ENCODE measurements at places on chromosomes 1 and 21.

DNA sequence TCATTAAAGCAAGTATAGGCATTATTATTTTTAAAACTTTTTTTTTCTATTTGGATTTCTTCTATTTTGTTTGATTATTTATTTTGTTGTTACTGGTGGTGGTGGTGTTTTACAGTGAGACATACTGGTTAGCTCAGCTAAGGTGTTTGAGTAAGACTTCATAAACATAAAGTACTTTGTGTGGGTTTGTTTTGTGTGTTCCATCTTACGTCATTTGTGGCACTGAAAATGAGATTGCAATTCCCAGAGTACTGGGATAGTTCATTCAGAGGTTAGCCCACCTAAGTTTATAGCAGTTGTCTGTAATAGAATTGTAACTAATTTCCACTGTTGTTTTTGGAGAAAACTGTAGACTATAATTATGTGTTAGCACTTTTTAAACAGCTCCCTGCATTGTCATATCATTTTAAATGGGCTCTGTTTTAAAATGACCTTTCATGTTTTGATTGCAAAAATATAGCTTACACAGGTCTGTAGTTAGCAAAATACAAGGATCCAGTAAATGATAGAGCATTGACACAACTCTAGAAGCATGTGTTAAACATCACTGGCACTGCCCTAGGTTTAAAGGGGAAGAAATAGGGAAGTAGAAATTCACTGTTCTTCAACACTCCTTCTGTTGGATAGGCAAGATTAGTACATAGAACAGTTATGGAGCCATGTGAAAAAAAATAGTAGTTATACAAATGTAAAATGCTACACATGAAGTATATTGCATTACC, 171.7 kb downstream of the NFIA start:
- no peak for DNase-seq

DNA sequence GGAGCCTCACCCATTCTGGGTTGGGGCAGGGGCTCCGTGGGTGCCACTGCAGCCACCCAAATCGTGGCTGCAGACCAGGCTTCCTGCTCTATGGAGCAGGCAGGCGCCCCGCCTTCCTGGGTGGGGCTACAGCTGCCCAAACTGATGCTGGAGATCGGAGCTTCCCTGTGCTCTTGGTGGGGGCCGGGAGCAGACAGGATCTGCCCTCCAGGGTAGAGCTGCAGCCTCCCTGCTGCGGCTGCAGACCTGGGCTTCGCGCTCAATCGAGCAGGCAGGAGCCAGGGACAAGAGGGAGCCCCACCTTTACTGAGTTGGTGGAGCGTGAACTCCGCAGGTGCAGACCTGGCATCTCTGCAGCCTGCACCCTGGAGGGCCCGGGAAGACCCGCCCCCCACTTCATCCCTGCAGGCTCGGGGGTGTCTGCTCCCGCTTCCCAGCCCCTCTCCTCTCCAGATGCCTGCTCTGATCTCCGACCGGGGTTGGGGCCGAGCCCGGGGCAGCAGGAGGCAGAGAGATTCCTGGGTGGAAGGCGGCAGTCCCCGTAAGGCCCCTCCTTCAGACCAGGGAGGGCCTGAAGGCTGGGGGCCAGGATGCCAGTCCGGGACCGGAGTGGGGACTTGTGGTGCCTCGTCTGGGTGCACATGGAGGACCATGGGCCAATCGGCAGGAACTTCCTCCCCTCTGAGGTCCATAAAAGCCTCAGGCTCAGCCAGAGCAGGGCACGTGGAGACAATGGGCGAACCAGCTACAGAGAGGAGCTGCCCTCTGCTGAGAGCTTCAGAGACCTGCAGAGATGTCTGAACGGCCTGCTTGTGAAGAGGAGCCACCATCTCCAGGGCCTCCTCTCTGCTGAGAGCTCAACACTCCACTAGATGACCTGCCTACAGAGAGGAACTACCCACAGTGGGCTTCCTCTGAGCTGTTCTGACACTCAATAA, 359.3 kb downstream of the SMYD3 start:
- no peak for DNase-seq

GRCh38 chr1:12179111-12179519, 12.3 kb downstream of the TNFRSF1B start:
- no peak for DNase-seq

GRCh38 chr1:182370532-182370931, 21.1 kb downstream of the GLUL start:
- no peak for DNase-seq

GRCh38 chr1:78691995-78692747, 42.5 kb downstream of the IFI44 start:
- DNase-seq = no peak

DNA sequence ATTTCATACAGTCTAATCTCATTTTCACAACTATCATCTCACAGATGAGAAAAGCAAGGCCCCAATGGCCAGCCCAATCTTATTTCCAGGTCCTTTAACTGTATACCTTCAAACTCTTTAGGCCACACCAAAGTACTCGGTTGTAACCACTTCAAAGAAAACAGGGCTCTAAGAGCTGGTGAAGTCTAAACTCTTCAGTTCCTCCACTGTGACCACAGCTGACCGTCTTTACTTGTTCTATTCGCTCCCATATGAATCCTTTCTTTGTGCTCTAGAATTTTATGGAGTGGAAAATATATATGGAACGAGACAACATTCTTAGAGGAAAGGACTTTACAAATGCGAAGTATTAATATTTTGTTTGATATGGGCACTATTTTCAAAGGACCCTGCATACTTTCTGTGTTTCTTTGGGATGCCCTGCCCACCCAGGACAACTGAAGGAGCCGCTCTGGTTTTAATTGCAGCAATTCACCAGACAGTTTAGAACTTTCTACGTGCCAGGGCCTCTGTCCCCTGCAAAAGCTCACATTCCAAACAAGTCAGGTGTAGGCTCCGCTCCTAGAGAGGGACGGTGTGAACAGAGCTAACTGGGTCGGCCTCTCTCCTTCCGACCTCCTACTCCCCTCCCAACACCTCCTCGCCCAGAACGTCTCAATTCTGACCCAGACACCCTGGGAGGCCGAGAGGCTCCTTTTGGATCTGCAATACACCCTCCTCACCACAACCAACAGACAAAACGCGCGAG, 15.7 kb downstream of the IER5 start:
- no peak for DNase-seq

DNA sequence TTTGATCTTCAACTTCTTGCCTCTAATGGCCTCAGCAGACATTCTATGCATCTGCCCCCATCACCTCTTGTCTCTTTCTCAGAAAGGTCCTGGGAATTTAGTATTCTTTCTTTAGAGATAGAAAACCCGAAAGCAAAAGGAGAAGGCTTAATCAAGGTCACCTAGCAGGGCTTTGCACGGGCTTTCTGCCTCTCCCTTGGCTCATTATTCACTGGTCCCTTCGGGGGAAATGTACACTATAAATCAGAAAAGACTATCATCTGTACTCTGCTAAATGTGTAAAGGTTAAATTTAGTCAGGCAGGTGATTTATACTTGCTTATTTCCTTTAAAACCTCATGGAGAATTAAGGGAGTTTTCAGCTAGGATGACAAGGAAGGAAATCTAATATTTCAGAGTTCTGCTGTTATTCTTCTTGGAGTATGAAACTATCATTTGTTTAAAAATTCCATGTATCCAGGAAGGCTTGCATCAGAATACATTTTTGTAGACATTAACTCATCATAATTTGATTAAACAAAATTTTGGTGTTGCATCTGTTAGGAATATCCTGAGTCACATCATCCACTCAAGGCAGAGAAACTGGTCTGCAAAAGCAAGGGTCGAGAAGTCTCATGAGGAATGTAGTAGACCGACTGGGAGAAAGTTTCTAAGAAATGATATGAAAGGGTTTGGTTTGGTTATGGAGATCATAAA, 124.6 kb downstream of the GABPA start:
- no peak for DNase-seq

DNA sequence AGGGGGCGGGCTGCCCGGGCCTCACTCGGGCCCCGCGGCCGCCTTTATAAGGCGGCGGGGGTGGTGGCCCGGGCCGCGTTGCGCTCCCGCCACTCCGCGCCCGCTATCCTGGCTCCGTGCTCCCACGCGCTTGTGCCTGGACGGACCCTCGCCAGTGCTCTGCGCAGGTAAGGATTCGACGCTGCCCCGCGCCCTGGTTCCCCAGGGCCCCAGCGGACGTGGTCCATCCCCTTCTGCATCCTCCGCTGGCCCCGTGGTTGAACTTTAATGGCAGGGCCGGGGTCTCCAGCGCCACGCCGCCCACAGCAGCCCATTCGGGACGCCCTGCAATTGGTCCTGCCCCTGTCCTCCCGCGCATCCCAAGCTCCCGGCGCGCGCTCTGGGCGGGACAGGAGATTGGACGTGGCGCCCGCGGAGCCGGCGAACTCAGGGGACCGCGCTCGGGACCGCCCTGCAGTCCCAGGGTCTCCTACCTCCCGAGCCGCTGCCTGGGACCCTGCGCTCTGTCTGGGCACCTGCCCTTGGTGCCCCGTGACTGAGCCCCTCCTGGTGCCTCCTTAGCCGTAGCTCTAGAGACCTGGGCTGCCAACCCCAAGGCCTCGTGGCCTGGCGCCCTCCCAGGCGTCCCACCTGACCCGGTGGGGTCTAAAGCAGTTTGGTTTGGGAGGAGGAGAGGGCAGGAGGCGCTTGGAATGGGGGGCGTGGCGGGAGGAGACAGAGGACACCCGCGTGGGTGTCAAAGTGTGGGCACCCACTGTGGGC, at the start of gene ALPL:
Gene ALPL, plus strand, starts transcription at position 73 of the 762 bp plus-strand sequence. CDS start 44,659 bp downstream, outside the sequence.
- no peak for DNase-seq

- DNase-seq = no peak
These were observed 44.4 kb upstream of the PCBP3 start for GRCh38 chr21:45599146-45599581.

DNA sequence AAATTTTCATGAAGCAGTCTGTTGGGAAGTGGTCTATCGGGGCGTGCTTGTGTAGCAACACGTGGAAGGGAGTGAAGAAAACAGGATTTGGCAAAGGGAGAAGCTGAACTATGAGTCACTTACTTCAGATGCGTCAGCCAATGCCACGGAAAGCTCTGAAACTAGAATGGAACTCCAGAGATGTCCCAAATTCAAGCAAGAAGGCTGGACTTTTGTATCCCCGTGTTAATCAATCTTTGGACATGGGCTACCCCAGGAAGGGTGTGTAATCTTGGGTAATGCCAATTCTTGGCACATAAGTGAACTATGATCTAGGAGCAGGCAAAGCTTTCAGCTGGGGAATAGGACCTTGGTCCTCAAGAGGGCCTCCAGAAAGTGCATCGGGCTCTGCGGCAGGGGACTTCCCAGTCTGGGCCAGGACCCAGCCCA, 102.6 kb downstream of the ADSS2 start:
- no peak for DNase-seq

DNA sequence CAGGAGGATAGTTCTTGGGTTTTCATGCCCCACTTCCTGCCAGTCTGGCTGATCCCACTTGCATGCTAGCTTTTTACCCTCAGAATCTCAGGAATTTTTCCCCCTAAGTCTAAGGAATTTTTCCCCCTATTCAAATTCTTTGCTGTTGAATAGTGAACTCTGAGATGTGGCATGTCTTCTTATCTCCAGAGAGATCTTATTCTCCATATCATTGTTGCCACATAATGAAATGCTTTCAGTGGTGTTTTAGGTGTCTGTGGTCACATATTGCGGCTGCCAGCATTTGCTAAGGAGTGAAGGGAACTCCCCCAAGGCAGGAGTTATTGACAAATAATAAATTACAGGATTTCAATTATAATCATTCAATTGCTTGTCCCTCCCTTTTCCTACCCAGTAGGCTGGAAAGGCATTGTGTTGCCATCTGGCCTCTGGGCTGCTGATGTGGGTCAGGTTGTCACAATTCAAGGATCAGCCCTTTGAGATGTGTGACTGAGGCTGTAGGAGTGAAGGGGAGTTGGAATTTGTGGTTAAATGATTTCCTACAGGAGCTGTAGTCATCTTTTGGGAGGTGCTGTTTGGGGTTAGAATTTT, 3.9 kb upstream of the FLG start:
- no peak for DNase-seq

DNA sequence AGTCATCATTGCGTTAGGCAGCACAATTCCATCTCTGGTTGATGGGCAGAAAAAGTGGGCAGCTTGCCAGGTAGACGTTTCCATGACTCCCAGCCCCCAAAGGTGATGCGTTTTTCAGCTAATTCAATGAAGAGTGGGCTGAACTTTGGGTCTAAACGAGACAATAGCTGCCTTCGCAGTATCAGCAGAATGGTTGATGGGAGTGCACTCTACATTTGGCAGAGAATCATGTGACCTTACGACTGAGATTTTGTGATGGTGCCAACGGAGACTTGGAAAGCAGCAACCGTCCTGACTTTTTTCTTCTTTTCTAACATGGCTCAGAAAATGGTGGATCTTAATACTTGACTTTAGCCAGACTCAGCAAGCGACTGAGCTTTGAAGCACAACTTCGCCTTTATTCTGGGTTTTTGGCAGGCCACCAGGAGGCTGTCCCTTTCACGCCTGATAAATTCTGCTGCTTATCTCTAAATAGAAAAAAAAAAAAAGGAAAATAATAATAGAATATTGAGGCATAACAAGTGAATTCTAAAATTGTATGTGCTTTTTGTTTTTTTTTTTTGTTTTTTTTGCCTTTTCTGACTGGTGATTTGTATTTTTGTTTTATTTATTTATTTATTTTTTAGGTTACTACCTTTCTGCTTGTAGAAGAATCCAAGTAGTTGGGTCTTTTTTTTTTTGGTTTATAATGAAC, 804.8 kb downstream of the USP25 start:
- no peak for DNase-seq

DNA sequence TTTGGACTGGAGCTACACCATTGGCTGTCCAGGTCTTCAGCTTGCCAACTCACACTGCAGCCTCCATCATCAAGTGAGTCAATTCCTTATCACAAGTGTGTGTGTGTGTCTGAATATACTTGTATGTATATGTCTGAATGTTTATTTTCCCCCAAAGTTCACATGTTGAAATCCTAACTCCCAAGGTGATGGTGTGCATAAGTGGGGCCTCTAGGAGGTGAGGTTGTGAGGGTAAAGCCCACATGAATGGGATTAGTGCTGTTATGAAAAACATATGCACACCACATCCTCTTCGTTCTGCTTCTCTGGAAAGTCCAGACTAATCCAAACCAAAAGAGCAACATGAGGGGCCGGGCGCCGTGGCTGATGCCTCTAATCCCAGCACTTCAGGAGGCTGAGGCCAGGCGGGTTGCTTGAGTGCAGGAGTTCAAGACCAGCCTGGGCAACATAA, 48.7 kb upstream of the LBR start:
- DNase-seq = no peak

DNA sequence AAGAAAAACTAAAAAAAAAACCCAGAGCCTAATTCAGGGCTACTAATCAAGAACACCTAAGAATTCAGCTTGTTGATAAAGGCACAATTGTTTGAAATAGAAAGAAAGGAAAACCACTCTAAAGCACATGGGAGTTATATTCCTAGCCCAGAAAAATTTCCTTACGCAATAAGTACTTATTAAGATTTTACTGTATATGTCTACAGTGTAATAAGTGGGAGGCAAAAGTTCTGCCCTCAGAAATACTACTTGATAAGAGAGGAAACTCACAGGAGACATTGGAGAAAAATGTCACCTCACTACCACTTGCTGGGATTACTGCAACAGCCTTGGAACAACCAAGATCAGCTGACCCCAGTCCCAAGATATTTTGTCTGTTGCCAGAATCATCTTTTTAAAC, 66.1 kb downstream of the IARS2 start:
- DNase-seq = no peak

GRCh38 chr1:228166170-228166936, 749 bp downstream of the IBA57 start:
- DNase-seq = peak; percentile 44

- no peak for DNase-seq
These were observed 51.2 kb downstream of the DIPK1A start for GRCh38 chr1:92910081-92910480.

All from endothelial cell (in vitro differentiated cells).